ENCODE measurements at places on chromosomes 13 and 19.

- no peak for DNase-seq
These were observed 1558.5 kb downstream of the UQCRFS1 start for GRCh38 chr19:27654266-27654990.

DNA sequence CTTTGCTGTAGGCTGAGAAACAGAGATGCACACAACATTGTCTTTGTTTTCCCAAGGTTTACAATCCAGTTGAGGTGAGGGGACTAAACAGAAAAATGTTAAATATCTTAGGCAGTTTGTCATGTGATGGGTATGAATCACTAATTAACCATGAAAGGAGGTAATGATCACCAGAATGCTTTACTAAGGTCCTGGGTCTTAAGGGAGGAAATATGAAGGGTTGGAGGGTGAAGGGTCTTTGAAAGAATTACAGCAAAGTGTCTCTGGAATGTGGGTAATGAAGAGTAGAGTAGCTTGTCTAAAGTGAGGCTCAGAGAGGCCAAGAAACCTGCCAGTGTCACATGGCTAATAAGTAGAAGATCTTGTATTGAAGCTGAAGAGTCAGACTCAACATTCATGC, 19.0 kb downstream of the BIVM start:
- DNase-seq = no peak

DNA sequence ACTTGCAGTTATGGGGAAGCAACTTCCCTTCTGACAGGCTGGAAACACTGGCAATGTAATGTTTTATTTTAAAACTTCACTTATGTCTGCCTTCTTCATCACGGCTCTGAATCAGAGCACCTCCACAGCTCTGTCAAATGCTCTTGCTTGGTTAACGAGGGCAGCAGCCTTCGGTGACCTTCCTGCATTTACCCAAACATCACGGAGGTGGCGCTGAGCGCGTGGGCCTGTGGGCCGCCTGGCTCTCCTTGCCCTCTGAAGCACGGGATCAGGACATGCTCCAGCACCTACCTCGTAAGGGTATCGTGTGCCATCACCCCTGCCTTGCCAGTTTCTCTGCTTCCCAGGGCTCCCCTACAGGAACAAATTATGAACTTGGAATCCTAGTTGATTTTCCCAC, 310.0 kb downstream of the TEX29 start:
- no peak for DNase-seq

- DNase-seq = no peak
These were observed 86.3 kb downstream of the URI1 start for GRCh38 chr19:30028118-30028991.

GRCh38 chr13:73820688-73821087, 313.5 kb downstream of the KLF12 start:
- no peak for DNase-seq

GRCh38 chr19:19218911-19219310, 7.2 kb downstream of the NCAN start:
- DNase-seq = no peak

GRCh38 chr19:20103091-20103740, 25.4 kb downstream of the ZNF90 start:
- DNase-seq = no peak

DNA sequence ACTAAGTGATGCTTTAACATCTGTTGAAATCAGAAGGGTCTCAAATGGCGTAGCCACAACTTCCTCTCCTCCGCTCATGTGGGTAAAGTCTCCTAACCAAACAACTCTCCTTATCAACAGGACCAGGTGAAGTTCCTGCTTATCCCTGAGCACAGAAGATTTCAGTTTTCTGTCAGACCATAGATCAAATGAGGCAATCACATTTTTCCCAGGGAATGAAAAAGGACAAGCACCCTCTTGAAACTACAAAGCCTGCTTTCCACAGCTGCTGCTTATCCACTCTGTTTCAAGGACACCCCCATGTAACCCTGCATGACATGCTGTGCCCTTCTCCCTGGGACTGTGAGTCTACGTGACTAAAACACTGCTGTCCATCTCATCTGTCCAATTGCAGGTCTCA, 788.3 kb upstream of the SLITRK5 start:
- DNase-seq = no peak

DNA sequence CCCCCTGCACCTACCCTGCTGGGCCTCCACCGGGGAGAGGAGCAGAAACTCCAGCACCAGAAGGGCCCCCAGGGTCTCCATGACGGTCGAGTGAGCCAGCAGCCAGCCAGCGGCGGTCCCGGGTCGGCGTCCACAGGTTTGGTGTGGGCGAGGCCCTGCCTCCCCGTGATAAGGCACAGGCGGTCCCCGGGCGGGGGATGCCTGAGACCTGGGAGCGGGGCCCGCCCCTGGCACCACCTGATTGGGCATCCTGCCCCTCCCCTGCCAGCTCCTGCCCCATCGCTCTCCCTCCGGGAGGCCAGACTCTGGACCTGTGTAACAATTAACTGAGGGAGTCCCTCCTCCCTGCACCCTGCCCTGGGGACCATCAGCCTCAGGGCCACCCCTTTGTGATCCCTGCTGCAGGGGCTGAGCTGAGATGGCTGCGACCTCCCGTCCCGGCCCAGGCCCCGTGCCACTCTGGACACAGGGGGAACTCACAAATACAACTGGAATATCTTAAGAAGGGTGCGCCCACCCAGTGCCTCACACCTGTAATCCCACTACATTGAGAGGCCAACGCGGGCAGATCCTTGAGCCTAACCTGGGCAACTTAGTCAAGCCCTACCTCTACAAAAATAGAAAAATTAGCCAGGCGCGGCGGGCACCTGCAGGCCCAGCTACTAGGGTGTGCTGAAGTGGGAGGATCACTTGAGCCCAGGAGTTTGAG, at the start of gene SMIM24:
Gene SMIM24 (minus strand): TSS at position 143 of the 709 bp plus-strand sequence. CDS start 62 bp downstream, at position 81.
- no peak for DNase-seq

- DNase-seq = peak; percentile 71
These were observed 30.3 kb upstream of the FRY start for GRCh38 chr13:32001154-32001768.

DNA sequence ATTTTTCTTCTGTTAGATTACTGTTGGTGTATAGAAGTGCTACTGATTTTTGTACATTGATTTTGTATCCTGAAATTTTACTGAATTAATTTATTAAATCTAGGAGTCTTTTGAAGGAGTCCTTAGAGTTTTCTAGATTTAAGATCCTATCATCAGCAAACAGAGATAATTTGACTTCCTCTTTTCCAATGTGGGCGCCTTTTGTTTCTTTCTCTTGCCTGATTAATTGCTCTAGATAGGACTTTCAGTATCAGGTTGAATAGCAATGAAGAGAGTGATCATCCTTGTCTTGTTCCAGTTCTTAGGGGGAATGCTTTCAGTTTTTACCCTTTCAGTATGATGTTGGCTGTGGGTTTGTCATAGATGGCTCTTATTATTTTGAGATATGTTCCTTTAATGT, 5.6 kb upstream of the CD33 start:
- DNase-seq = no peak

DNA sequence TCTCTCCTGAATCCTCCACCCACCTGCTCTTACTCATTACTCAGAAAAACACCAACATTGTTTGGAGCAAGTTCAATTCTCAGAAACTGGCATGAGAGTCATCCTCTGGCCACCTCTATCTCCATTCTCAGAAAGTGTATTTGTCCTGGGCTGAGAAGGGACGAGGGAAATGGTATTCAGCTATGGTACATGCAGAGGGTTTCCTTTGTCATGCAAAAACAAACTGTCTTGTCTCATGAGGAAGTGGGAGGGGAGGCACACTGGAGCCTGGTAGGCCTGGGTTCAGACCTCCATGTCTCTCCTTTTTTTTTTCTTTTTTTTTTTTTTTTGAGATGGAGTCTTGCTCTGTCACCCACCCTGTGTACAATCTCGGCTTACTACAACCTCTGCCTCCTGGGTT, 31.9 kb upstream of the LILRA2 start:
- DNase-seq = no peak

- no peak for DNase-seq
These were observed 3.6 kb upstream of the HAS1 start for GRCh38 chr19:51727349-51727880.

GRCh38 chr19:33248954-33249613, 23.4 kb upstream of the SLC7A10 start:
- DNase-seq = no peak

DNA sequence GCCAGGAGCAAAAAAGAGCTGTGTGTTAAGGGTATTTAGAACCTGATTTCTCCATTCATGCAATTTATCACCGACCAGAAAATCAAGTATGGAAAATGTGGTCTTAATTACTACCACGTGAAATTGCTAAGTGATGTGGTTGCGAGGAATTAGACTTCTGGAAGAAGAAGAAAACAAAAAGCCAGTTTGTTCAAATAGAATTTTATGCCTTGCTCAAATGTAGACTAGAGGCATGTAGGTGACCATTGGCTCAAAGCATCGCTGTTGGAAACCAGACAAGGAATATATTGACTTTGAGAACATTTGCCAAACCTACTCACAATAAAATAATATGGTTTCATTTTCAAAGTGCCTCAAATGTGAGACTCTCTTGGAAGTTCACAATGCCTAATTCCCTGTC, 57.3 kb upstream of the LRCH1 start:
- no peak for DNase-seq

GRCh38 chr13:44237881-44238421, 135.7 kb upstream of the SERP2 start:
- no peak for DNase-seq

DNA sequence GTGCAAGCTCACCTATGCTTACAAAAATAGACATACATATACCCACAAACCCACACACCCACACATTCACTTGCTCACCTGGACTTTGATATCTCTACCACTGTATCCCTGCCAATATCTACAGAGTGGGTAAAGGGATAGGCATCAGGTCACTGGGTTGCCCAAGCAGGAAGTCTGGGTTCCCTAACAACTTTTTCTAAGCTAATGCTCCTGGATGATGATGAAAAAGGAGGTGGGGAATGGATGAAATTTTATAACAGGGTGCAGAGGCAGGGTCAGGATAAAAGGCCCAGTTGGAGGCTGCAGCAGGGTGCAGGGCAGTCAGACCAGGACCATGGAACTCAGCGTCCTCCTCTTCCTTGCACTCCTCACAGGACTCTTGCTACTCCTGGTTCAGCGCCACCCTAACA, at the start of gene CYP2B6:
Gene CYP2B6 (plus strand): TSS at position 311 of the 410 bp plus-strand sequence. CDS start 24 bp downstream, at position 335.
- DNase-seq = no peak

GRCh38 chr13:111370570-111371535, 50.4 kb downstream of the TEX29 start:
- DNase-seq = no peak

GRCh38 chr13:110250258-110250891, 56.6 kb downstream of the COL4A1 start:
- DNase-seq = no peak

DNA sequence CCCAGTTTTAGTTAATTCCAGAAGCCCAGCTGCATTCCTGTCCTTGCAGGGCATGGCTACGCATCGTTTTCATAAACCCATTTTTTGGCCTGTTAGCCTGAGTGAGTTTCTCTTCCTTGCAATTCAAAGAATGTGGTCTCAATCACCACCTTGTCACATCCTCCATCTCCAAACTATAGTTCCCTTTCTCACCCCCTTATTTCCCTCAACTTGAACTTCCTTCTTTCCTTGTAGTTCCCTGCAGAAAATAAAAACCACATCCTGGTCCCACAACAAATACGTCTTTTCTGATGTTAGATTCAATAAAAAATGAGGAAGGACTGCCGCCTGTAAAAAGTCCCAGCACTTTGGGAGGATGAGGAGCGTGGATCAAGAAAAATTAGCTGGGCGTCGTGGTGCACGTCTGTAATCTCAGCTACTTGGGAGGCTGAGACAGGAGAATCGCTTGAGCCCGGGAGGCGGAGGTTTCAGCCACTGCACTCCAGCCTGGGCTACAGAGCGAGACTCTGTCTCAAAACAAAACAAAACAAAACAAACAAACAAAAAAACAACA, 13.2 kb downstream of the ADGRE3 start:
- DNase-seq = no peak

GRCh38 chr19:6249296-6249695, 30.5 kb downstream of the MLLT1 start:
- DNase-seq = no peak

DNA sequence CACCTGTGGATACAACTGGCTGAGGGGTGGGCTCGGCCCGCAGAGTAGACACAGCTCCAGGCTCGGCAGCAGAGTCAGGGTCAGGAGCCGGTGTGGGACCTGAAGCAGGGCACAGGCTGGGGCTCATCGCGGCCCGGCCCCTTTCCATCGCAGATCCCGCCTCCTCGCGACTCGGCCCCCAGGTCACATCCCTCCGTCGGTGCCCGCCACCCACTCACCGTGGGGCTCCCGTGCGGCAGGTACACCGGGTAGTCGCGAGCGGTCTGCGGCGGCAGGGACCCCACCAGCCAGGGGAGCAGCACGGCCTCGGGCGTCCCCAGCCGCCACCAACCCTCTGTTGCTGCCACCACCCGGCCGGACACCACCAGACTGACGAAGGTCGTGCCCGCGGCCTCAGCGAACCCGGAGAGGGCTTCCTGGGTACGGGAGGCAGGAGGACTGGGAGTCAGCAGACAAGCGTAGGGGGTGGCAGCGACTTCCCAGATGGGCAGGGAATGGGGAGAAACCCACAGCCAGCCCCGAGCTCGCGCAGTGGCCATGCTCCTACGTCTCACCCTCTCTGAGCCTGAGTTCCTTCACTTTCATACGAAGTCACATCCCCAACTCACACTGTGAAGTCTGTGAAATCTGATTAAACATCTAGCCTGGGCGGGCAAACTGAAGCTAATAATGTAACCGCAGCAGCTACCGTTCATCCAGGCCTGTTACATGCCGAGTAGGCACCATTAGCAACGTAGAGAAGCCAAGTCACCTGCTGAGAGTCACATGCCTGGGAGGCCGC, 3.7 kb downstream of the FUZ start:
- peak; percentile 53 for DNase-seq

DNA sequence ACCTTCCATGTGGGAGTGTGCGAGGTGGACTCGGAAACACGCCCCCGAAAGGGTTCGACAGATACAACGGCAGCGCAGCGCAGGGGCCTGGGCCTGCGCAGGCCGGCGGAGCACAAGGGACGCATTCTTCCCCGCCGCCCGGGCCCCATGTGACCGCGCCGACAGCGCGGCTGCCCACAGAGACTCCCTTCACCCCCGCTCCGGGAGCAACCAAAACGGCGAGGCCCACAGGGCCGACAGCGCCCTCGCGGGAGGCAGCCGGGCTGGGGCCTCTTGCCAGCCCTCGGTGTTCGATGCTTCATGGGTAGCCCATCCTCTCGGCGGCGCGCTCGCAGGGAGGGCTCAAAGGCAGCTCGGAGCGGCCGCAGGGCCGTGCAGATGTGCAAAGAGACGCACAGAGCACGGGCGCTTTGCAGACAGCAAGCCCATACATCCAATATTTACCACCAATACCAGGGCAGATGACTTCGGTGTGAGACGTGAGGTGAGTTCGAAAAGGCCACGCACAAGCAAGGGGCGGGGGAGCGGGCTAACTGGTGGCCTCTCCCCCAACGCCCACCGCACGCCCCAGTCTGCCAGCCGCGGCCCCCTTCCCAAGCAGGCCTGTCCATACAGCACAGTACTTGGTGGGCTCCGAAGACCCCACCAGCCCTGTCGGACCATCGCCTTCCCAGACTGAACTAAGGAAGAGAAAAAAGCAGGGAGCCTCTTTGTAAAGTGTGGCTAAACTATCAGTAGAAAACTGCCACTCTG, 89.9 kb downstream of the CRYL1 start:
- no peak for DNase-seq
